ENCODE measurements at places on chromosomes 12 and 14.
A peak's percentile ranks its signal among the peaks of the same experiment; 100 is the strongest.

- no peak for DNase-seq
Observed at GRCh38 chr12:111838353-111838752, 3.7 kb upstream of the MAPKAPK5 start.

DNA sequence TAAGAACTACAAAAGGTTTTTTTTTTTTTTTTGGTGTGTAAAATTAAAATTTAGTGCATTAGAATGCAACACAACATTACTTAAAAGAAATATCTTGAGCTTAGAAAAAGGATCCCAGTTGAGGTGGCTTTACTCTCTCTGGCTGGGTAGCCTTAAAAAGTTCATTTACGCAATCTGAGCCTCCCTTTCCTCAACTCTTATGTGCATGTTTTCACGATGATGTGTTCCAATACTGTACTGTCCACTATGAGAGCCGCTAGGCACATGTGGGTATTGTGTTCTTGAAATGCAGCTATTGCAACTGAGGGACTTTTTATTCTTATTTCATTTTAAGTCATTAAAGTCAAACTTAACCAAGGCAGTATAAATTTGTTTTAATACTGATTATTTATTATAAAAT, 460.9 kb upstream of the SYT1 start:
- no peak for DNase-seq

GRCh38 chr14:62064751-62065323, 302.6 kb downstream of the SNAPC1 start:
- DNase-seq, result no peak

- DNase-seq, result no peak
Observed at GRCh38 chr14:84782902-84783301, 747.0 kb upstream of the FLRT2 start.

- no peak for DNase-seq
Observed at GRCh38 chr14:23047034-23047634, 5.1 kb downstream of the PSMB11 start.

DNA sequence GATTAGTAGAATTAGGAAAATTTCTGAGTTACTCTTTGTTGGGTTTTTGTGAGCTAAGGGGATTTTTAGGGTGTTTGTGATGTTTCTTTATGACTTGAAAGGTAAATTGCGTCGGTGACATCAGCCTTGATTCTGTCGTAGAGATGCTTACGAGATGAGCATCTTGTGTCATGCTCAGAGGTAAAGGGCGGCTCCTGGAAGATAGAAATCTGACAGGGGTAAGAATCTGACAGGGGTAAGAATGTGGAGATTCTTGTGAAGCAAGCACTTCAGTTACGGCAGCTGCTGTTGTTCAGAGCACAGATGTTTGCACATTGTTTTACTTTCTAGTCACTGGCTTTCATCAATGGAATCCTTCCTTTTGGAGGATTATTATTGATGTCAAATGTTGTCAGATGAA, 22.5 kb downstream of the EML1 start:
- no peak for DNase-seq

DNA sequence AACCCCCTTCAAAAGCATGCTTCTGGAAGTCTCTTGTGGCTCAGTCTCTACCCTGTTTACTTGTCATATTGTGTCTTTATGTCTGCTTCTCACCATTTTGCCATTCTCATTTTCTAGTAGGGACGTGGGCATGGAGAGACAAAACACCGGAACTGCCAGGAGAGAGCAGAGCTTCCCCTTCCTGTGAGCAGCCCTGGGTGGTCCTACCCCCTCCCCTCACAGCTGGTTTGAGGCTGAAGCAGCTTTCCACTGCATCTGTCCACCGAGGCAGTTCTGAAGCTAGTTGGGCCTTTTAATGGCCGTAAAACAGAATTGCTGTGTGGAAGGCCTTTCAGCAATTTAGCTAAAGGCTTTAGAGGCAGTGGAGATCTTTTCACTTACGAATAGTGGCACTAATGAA, 77.0 kb downstream of the PELI2 start:
- DNase-seq, result no peak

DNA sequence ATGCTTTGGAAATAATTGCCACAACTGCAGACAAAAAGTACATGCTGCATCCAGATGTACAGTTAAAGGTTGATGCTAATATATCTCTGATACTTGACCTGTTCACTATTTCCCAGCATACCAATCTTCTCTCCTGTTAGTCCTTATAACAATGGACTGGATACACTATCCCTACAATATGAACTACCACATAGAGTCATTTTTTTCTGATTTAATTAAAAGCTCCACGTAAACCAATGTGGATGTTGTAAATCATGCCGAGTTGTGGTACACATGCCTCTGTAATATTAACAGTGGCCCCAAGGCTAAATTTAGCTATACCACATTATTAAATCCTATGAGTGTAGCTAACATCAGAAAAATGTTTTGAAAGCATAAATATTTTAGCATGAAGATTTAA, 469.1 kb upstream of the RPL10L start:
- no peak for DNase-seq

- no peak for DNase-seq
Observed at GRCh38 chr12:89479982-89480381, 44.6 kb downstream of the GALNT4 start.

GRCh38 chr14:60648249-60648933, 886 bp downstream of the SIX1 start:
- no peak for DNase-seq

DNA sequence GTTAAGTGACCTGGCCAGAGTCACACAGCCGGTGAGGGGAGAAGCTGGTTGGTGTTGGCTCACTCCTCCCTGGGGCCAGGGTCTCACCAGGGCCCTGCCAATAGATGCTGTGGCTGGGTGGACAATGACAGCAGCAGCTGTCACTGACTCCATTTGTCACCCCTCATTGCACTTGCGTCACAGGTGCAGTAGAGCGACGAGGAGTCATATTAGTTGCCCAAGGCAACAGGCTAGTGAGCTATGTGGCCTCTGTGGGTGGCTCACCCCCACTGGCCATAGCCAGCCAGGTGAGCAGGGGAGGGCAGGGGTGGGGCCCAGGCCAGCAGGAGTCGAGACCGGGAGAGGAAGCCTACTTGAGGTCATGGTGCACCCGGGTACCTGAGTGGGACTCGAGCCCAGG, 9.7 kb downstream of the SLC25A47 start:
- no peak for DNase-seq

DNA sequence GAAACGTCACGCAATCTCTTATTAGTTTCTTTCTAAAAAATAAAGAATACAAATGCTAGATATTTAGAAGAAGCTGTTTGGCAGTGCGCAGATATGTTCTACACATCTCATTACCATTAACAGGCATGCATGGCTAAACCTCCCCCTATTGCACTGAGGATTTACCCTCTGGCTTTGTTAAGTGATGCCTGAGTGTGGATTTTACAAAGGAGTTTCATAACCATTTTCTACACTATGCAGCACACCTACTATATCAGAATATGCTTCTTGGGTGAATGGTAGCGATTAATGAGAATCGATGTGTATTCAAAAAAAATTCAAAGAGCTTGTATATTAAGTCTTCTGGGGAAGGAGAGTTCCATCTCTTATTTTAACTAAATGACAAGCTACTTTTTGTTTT, 1.1 kb upstream of the RMST start:
- DNase-seq, result no peak

DNA sequence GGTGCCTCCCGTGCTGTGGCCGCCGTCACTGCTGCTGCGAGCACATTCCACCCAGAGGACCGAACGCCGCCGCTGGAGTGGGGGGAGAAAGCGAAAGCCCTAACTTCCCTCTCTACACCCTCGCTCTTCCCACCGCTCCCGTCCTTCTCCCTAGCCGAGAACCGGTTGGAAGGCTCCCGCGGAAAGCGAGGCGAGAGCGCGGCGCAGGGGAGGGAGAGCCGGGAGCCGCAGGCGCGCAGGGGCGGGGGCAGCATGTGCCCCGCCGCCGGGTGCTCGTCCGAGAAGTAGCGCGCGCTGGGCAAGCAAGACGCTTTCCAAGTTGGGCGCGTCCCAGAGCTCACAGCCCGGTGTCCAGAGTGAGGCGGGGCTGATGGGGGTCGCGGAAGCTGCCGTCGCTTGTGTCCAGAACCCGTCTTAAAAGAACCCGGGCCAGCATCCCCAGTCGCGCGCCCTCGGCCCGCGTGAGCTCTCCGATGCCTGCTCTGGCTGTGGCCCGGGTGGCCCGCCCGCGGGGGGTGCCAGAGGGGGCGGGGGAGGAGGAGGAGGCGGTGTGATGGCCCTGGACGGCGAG, at the start of gene TRHDE:
TRHDE (plus strand) TSS at position 280 of the 571 bp plus-strand sequence; CDS start at position 554, 274 bp downstream.
- no peak for DNase-seq

DNA sequence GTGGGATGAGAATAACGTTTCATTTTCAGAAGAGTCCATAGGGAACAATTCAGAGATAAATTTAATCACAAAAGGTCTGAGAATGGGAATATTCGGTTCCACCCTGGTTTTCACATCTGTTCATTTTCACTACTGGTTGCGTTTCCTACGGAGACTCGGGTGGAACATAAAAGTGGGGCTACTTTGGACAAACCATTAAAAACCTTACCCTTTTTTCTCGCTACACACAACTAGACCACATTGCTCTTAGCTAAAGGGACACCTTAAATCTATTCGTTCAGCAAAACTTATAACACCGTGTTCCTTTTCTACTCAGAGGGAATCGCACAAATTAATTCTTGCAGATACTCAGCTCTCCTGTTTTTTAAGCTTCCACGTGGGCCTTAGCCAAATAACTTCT, 1.0 kb upstream of the SUDS3 start:
- no peak for DNase-seq

GRCh38 chr14:81005540-81006228, 50.3 kb downstream of the TSHR start:
- DNase-seq, result no peak

DNA sequence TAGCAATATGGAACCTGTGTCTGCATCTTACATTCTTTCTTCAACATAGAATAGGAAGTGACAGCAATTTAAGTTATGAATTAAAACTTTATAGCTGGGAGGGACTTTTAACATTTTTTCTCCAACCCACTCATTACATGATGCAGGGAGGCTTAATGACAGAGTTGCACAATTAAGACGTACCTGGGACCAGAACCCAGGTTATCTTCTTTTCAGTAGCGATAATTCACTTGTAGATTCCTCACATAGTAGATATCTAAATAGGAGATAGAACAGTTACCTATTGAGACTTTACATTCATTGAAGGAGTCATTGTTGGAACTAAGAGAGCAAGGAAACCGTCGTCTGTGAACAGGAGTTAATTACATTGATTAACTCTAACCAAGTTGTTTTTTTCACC, 5.1 kb downstream of the SRGAP1 start:
- no peak for DNase-seq

- no peak for DNase-seq
Observed at GRCh38 chr12:64995816-64996215, 125.3 kb downstream of the WIF1 start.

GRCh38 chr12:43758247-43758727, 303 bp downstream of the PUS7L start:
- DNase-seq, result no peak

DNA sequence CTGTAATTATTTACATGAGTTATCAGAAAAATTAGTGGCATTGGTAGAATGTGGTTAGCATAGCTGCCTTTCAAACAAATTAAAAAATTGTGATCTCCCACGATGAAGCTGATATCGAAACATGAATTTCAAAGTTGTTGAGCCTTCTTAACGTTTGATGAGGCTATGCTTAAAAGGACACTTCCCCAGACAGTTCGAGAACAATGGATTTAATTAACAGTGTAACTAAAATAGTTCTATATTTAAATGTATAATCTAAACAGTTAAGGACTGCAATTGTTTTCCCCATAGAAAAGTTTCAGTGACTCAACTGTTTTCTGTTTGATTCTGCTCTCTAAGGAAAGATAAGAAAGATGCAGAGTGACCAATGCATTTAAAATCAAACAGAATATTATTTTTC, 1.6 kb downstream of the CLEC2B start:
- DNase-seq, result no peak

GRCh38 chr14:93960108-93960475, 16.3 kb downstream of the ASB2 start:
- DNase-seq, result no peak

GRCh38 chr14:58298477-58299400, at the start of gene ARID4A:
TSS of gene ARID4A (plus strand) at chr14:58298555. CDS start at chr14:58299855, 1,300 bp downstream.
- peak; percentile 61 for DNase-seq

GRCh38 chr12:5376591-5377207, 55.2 kb upstream of the NTF3 start:
- DNase-seq, result no peak

GRCh38 chr12:56222531-56222895, 791 bp upstream of the RNF41 start:
- DNase-seq, result no peak

DNA sequence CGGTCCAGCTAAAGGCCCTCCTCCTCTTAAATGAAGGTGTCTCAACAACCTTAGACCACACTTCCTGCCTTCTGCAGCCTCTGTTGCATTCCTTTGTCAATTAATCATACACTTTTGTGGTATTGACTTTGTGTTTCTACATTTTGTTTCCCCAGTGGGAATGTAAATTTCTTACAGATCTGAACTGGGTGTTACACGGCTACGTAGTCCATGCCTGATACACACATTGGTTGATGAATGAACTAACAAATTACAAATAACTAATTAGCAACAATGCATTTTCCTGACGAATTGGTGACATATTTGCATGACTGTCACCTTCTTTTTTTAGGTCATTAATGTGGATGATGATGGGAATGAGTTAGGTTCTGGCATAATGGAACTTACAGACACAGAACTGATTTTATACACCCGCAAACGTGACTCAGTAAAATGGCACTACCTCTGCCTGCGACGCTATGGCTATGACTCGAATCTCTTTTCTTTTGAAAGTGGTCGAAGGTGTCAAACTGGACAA, 15.2 kb upstream of the CCT2 start:
- no peak for DNase-seq

GRCh38 chr12:92229381-92229780, 83.7 kb upstream of the BTG1 start:
- DNase-seq, result no peak

DNA sequence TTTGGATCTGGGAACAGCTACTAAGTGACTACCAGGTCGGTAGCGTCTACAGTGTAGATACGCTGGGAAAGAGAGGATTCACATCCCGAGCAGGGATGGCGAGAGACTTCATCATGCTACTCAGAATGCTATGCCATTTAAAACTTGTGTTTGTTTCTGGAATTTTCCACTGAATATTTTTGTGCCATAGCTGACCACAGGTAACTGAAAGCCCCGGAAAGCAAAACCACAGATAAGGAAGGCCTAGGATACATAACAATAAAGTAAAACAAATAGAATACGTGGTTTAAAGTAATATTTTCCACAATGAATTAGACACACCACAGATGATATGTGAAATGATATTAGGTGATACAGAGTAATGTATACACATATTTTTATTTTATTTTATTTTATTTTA, 7.9 kb upstream of the HCAR1 start:
- no peak for DNase-seq

GRCh38 chr12:32170437-32170998, 63.9 kb downstream of the BICD1 start:
- DNase-seq, result no peak

DNA sequence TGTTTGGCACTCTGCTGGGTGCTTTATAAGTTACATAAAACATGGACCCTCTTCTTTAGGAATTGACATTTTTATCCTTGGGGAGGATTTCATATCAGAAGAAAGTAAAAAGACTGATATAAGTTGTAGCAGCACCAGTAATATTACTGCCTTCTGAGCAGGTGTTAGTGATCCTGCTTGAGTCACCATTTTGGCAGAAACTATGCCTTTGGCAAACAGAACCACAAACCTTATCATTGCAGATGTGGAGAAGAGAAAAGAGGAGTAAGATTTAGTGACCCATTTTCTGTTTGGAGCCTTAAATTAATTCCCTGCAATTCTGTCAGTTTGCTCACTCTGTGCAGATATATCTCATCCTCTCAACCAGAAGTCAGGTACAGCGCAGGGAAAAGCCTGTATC, 23.0 kb downstream of the ZNF410 start:
- no peak for DNase-seq

- no peak for DNase-seq
Observed at GRCh38 chr14:102668291-102668873, 75.9 kb downstream of the RCOR1 start.

GRCh38 chr12:103499571-103499970, 3.8 kb upstream of the C12orf42 start:
- no peak for DNase-seq
